ENCODE measurements at places on chromosomes 5 and 9.

DNA sequence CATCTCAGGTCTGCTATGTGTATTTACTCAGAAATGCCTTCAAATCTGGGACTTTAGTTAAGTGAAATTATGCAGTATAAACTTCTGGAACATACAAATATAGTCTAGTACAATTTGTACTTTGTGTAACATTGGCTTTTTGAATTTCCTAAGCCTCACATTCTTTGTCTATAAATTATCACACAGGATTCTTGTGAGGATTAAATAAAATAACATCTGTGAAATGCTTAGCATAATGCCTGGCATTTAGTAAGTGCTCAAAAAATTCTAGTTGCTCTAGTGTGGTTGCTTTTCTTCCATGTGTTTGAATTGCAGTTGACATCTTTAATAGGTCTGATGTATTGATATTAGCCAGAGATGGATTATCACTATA, 2.6 kb downstream of the HMMR start:
- no peak for DNase-seq

DNA sequence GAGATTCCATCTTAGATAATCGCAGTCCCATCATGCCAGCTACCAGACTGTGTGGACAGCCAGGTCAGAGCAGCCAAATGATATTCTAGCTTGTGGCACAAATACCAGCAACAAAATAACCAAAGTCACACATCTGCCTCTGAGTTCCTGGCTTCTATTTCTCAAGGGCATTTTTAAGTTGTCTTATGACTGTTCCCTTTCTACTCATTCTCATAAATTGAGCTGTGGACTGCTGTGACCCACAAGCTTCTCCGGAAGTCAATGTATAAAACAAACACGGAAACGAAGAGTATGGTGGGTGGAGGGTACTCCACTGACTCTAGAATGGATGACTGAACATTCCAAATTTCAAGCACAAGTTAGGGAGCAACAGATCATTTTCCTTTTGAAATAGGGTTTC, 43.9 kb downstream of the PDCD1LG2 start:
- no peak for DNase-seq

GRCh38 chr9:28301281-28301680, 728.0 kb upstream of the C9orf72 start:
- DNase-seq: no peak

- no peak for DNase-seq
These were observed 243.7 kb downstream of the HSPA4 start for GRCh38 chr5:133295520-133295919.

DNA sequence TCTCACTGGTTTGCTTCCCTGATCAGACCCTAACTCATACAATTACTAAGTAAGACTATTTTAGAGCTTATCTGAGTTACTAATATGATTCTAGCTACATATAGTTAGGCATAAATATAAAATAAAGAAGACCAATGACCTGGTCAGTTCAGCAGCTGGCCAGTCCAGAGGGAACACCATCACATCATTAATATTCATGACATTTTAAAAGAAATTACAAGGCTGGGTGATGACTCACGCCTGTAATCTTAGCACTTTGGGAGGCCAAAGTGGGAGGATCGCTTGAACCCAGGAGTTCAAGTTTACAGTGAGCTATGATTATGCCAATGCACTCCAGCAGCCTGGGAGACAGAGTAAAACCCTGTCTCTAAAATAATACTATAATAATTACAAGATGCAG, 37.0 kb upstream of the CDC42SE2 start:
- no peak for DNase-seq

DNA sequence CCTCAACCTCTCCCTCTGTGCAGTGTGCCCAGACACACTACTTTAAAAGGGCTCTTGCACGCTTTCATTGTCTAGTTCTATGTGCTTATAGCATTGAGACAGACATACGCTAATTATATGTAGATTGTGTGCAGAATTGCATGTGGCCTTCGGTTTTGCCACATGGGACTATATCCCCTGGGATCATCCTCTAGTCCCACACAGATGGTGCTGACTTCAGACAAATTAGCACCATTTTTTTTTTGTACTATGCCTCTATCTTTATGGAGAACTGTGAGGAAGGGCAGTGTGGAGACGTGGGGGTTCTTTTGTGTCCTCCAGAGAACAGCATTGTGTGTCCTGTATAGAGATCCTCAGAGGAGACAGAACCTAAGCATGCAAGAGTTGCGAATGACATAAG, 29.3 kb downstream of the PAPPA start:
- DNase-seq: no peak

GRCh38 chr5:113489299-113489698, 1.0 kb upstream of the MCC start:
- no peak for DNase-seq

- DNase-seq: no peak
These were observed 73.5 kb upstream of the MEGF10 start for GRCh38 chr5:127216898-127217675.

GRCh38 chr5:16456103-16456832, 9.3 kb downstream of the ZNF622 start:
- DNase-seq: no peak

- DNase-seq: no peak
These were observed 166.8 kb downstream of the HSD17B3 start for GRCh38 chr9:96135076-96135752.

GRCh38 chr9:105073147-105073546, 145.2 kb upstream of the ABCA1 start:
- DNase-seq: no peak

DNA sequence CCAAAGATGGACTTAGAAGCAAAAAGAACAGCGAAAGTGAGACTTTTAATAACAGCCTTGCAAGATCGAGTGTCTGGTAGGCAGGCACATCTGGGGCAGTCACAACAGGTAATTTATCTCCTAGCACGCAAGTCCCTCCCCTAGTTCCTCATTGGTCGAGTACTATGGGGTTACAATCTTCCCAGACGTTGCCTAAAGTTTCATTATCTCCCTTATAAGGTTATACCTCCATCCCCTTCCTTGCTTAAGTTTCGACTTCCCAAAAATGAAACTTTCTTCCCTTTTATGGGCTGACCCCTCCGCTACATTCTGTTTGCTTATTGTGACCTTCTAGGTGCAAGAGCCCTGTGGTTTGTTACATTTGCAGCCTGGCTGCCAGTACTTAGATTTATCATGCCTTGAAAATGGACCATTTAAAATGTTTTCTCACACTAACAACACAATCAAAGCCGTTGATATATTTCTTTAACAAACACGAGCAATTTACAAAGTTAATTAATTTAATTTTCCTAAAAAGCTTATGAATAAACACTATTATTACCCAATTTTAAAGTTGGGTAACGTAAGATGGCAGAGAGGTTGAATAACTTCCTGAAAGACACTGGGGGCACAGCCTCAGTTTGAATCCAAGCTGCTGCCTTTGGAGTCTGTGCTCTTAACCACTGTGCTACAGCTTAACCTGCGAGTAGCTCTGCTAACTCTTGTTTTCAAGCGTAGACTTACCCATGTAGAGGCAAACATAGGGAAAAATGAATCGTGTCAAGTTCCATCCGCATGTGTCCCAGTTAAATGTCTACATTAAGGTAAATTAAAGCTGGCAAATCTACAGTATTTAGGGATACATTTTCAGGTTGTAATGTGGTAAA, 91.7 kb downstream of the EDIL3 start:
- no peak for DNase-seq

Data from stimulated activated CD8-positive, alpha-beta memory T cell treated with anti-CD3 and anti-CD28 coated beads, Interleukin-12 subunit alpha, Interleukin-12 subunit beta, amount 100 ng/mL, for 4 hours (primary cell).